Fibroblast of lung (primary cell): ENCODE measurements at places on chromosomes 3 and 15. TPM values are rescaled to one million over a fixed set of nuclear protein-coding genes. Genes with fewer than 3 reads are reported as not detected.

SHC4 gene
- total RNA-seq = 0.77 and 1.5 TPM in 2 replicates

CLSTN2 gene
- under 0.01 TPM in 2 replicates for total RNA-seq

GALNT15 gene
- 37.7 and 47.3 TPM in 2 replicates for total RNA-seq

GPR62 gene
- under 0.01 TPM in 2 replicates for total RNA-seq

MKRN3 gene
- total RNA-seq = under 0.01 and 0.77 TPM in 2 replicates

SCN11A gene
- total RNA-seq = under 0.01 and 0.17 TPM in 2 replicates

ARPP19 gene
- total RNA-seq = 63.4 and 65.9 TPM in 2 replicates

ILDR1 gene
- total RNA-seq = not detected in 2 replicates

PLXNB1 gene
- total RNA-seq = 37.2 and 44.6 TPM in 2 replicates

SERPINI2 gene
- not detected in 2 replicates for total RNA-seq

RASL12 gene
- total RNA-seq = 49.3 and 50.5 TPM in 2 replicates

HRG gene
- total RNA-seq = not detected in 2 replicates
